Femur (tissue), 1 donor: ENCODE measurements at places on chromosomes 12 and 14.

- DNase-seq = no peak
Measured at GRCh38 chr12:50859621-50860310, 17.0 kb downstream of the TMPRSS12 start.

DNA sequence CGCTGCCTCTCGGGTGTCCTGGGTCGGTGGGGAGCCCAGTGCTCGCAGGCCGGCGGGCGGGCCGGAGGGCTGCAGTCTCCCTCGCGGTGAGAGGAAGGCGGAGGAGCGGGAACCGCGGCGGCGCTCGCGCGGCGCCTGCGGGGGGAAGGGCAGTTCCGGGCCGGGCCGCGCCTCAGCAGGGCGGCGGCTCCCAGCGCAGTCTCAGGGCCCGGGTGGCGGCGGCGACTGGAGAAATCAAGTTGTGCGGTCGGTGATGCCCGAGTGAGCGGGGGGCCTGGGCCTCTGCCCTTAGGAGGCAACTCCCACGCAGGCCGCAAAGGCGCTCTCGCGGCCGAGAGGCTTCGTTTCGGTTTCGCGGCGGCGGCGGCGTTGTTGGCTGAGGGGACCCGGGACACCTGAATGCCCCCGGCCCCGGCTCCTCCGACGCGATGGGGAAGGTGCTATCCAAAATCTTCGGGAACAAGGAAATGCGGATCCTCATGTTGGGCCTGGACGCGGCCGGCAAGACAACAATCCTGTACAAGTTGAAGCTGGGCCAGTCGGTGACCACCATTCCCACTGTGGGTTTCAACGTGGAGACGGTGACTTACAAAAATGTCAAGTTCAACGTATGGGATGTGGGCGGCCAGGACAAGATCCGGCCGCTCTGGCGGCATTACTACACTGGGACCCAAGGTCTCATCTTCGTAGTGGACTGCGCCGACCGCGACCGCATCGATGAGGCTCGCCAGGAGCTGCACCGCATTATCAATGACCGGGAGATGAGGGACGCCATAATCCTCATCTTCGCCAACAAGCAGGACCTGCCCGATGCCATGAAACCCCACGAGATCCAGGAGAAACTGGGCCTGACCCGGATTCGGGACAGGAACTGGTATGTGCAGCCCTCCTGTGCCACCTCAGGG is 679 bp downstream of the ARF6 start:
- peak; percentile 74 for DNase-seq

GRCh38 chr14:57139173-57139572 is 129.5 kb downstream of the EXOC5 start:
- no peak for DNase-seq

- no peak for DNase-seq
Measured at GRCh38 chr12:103933237-103933636, 3.0 kb downstream of the HSP90B1 start.

GRCh38 chr12:12095021-12095420 is 24.3 kb downstream of the BCL2L14 start:
- no peak for DNase-seq

DNA sequence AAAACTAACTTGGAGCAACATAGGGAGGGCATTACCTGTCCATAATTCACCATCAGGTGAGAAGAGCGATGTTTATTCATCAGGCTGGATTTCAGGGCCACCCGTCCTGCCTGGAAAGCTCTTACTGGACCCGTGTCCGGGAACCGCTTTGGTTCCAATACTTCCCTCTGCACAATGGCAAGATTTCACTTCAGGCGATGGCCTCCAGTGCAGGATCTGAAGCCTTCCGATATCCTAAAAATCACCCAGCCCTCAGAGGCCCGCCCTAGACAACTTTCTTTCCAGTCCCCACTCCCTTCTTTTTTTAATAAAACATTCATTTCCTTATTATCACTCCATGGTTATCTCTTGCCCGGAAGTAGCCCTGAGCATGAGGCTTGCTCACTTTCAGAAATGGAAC is 92.5 kb downstream of the BCL11B start:
- DNase-seq = no peak

DNA sequence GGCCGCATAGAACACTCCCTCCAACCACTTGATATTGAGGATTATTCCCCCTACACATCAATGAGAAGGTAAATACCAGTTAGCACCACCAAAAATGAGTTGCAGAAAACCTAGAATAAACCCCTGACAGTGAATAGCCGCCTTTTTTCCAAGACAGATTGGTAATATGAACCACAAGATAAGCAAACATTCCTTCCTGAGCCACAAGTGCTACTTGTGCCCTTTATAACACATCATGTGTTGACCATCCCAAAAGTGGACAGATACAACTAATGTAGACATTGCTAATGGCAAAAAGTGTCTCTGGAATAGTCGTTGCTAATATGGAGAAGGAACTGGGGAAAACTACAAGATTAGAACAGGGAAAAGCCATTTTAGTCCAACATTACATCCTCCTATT is 17.2 kb downstream of the NOXRED1 start:
- DNase-seq = no peak

GRCh38 chr12:105228494-105228893 is 7.5 kb downstream of the APPL2 start:
- DNase-seq = no peak

- DNase-seq = no peak
Measured at GRCh38 chr12:10847744-10848143, 1.5 kb downstream of the PRR4 start.

- no peak for DNase-seq
Measured at GRCh38 chr14:64943556-64943955, 1.0 kb upstream of the GPX2 start.

DNA sequence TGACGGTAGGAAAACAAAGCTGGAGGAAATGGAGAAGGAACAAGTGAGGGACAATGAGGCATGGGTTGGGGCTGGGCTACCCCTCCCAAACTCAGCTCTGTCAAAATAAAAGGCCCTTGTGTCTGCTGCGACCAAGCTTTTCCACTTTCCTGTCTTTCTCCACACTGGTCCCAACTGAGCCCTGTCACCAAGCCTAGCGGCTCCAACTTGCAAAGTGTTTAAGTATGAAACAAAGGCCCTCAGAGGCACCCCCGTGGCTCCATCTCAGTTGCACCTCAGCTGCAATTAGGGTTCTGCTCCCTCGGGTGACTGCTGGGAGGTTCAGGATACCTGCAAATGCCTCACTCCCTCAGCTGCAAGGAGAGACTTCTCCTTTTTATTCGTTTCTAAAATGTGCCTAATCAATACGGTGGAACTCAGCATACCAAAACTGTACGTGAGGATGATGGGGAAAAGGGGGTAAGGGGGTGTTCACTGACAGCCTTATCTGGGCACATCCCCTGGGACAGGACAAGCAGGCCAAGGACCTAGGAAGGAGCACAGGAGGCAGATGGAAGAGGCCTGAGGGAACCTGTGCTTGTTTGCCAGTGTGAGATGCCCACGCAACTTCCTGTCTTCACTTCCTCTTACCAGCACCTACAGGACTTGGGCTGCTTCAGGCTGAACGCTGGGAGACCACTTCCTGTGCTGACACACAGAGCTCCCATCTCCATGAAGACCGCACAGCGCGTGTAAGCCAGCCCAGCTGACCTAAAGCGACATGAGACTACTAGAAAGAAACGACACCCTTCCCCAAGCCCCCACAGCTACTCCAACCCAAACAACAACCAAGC is 8.9 kb downstream of the VAMP1 start:
- peak; percentile 72 for DNase-seq

- DNase-seq = no peak
Measured at GRCh38 chr12:116773276-116773731, 35.2 kb downstream of the RNFT2 start.

DNA sequence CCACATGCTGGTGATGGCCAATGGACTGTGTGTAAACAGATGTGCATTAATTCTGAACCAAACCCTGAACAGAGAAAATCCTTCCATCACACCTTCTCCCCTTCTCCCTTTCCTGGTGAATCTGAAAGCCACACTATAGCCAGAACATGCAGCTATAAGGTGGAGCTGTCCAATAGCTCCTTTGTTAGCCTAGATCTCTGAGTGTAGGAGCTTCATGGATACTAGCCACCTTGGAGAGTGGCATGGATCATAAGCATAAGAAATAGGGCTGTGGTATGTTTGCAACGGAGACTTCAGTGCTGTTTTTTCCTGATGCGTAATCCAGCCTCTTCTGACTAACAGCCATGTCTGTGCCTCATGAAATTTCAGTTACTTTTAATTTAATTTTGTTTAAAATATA is 364.5 kb downstream of the BTG1 start:
- no peak for DNase-seq

DNA sequence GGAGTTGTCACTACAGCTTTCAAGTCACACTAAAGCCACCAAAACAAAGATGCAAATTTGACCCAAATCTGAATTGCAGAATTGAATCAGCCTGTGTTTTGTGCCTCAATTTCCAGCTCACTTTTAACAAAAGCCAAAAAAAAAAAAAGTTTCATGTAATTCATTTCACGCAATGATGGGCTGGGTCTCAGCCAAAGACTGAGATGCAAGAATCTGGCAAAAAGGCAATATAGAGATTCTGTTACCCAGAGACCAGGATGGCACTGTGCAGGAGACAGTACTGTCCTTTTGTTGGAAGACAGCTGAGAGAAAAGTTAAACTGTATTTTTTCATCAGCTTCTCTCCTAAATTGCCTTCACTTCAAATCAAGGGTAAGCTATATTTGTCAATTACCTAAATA is 205.7 kb upstream of the NPAS3 start:
- no peak for DNase-seq

GRCh38 chr12:120688527-120689071 is 1.6 kb downstream of the MLEC start:
- no peak for DNase-seq

- DNase-seq = no peak
Measured at GRCh38 chr12:90112666-90113065, 404.0 kb upstream of the ATP2B1 start.

DNA sequence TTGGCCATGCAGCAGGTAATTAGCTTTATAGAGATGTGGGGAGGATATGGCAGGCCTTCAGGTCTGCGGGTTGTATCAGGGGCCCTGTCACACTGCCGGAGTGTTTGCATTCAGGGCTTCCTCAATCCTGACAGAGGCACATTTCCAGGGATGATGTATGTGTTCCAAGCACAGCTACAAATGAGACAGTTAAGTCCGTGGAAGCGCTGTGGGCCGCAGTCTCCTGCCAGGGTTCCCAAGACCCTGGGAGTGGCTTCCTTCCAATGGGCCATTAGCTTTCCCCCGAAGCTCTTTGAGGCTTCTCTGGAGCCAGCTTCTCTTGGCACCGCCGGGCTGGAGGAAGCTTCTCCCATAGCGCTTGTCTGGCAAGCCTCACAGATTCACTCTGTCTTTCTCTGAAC is 1524.7 kb upstream of the TMEM132C start:
- DNase-seq = peak; percentile 84

- DNase-seq = peak; percentile 43
Measured at GRCh38 chr14:67140556-67140955, 48.7 kb upstream of the GARIN2 start.

- no peak for DNase-seq
Measured at GRCh38 chr14:59241121-59241520, 52.7 kb downstream of the DAAM1 start.

GRCh38 chr14:99244367-99244901 is 27.6 kb downstream of the BCL11B start:
- DNase-seq = no peak

- no peak for DNase-seq
Measured at GRCh38 chr12:11014234-11014633, 8.2 kb downstream of the TAS2R19 start.

- DNase-seq = no peak
Measured at GRCh38 chr12:72610342-72610741, 338.2 kb downstream of the TRHDE start.

DNA sequence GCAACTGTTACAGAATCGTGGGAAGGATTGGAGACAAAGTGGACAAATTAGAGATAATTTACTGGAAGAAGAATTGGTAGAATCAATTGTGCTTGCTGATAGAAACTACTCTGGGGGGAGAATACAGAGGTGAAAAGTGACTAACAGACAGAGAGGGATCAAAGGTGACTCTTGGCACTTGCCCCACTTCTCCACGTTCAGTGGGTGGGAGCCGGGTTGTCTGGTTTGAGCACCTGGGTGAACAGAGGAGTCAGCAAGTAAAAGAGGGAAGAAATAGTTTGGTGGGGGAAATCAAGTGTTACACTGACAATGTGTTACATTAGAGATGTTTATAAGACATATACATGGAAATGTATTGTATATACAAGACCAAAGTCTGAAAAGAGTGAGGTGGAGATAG is 69.1 kb downstream of the PPP2R5E start:
- no peak for DNase-seq

DNA sequence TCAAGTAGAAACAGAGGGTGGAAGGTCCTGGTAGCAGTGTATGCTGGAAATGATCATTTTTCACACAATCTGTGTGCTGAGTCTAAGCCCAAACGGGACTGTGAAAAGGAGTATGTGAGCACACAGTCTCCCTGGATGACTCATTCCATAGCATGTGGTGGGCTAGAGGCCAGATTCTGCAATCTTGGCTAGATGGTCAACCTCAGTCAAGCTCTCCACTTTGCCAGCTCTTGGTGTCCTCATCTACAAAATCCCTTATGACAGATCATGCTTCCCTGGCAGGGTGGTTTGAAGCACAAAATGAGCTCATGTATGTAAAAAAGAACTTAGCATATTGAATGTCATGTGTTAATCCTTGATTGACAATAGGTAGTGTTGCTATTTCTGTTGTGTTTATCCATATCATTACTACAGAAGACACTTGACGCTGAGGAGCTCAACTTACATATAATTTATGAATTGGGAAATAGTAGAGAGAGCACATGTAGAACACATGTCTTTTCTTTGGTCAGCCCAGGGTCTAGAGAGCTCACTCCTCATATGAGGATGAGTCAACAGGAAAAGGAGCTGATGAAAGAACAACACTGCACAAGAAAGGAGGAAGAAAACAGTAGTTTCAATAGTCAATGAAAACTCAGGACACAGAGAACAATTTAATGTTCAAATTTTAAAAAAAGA is 517.5 kb downstream of the BCL11B start:
- peak; percentile 51 for DNase-seq

DNA sequence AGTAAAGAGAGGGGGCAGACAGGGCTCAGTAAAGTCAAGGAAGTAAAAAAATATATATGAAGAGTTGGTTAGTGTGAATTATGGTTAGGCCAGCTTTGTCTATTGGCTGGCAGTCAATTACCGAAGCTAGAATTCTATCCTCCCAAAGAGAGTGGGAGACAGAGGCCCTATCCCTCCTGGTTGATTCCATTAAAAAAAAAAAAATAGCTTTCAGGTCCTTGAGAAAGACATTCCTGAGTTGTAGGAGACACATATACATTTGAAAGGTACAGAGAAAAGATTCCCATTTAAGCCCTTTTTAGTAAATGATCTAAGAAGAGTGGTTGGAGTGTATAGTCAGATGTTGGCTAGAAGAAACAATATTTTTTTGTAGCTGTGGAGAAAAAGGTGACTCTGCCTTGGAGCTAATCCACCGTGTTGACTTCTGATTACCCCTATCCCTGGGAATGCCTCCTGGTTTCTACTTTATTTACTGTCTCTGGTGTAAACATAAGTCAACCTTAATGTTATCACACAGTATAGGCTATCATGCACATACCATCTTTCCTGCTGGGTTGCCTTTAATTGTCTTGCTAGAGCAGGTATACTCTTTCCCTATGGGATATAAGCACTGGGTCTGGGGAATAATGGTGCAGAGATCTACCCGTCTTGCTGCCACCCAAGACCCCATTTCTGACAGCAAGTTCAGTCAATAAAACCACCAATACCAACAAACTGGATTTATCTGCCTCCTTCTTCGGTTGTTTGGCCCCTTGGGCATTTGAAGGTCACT is 859.9 kb upstream of the ATXN7L3B start:
- DNase-seq = no peak
